ENCODE measurements at places on chromosomes 13 and 19.
A peak's percentile ranks its signal among the peaks of the same experiment; 100 is the strongest.

DNA sequence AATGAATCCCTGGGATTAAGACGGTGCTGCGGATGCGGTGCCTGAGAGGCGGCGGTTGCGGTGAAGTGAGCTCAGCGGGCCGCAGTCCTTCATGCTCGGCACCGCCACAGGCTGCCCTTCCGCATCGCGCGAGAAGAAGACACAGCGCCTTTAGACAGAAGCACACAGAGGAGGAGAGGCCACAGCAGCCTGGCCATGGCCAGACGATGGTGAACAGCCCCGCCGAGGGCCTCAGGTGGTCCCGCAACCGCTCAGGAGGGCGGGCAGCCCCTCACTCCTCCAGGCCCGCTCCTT is 459.2 kb downstream of the MYO16 start:
- no peak for DNase-seq

GRCh38 chr19:46134527-46134926 is 10.0 kb upstream of the IGFL3 start:
- DNase-seq: no peak

- no peak for DNase-seq
Observed at GRCh38 chr19:4983346-4984105, 14.6 kb downstream of the KDM4B start.

DNA sequence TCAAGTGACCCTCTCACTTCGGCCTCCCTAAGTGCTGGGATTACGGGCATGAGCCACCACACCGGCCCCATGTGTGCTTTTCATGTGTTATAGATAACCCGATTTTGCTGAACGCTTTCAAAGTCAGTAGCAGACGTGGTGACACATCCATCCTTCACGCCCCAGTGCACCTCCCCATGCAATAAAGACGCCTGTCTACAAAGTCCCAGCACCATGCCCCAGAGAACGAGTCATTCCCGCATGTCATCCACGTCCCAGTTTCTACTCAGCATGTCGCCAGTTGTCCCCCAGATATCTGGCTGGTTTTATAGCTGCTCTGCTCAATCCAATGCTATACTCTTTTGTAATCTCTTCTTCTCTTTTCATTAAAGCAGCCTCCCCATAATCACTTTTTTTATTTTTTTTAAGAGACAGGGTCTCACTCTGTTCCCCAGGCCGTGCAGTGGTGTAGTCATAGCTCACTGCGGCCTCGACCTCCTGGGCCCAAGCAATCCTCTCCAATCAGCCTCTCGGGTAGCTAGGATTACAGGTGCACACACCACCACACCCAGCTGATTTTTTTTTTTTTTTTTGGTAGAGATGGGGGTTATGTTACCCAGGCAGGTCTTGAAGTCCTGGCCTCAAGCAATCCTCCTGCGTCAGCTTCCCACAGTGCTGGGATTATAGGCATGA is 42.5 kb downstream of the DNM2 start:
- DNase-seq: no peak

- DNase-seq: peak; percentile 79
Observed at GRCh38 chr13:32261567-32261966, 53.6 kb downstream of the ZAR1L start.

DNA sequence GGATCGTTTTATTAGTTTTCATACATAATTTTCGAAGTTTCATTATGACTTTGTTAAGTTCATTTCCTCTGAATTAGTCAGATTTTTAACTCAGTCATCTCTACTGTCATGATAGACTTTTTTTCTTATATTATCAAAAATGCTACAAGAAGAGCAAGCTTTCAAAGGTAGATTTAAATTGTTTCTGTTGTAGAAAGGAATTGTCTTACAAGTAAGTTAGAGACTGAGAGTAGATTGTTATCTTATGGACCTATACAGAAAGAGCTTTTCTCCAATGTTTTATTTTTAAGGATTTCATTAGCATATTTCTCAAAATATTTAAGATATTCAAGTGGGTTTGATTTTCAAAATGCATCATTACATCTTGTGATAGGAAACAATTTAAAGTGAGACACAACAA is 2.7 kb downstream of the MAB21L1 start:
- no peak for DNase-seq

Measured in skeletal muscle cell (primary cell).